Stimulated activated CD4-positive, alpha-beta T cell treated with anti-CD3 and anti-CD28 coated beads, Interleukin-15, amount 100 ng/mL, for 1 hour (primary cell): ENCODE measurements at places on chromosomes 2 and 18.

GRCh38 chr2:39375917-39376316 lies 61.2 kb downstream of the MAP4K3 start:
- DNase-seq: no peak

DNA sequence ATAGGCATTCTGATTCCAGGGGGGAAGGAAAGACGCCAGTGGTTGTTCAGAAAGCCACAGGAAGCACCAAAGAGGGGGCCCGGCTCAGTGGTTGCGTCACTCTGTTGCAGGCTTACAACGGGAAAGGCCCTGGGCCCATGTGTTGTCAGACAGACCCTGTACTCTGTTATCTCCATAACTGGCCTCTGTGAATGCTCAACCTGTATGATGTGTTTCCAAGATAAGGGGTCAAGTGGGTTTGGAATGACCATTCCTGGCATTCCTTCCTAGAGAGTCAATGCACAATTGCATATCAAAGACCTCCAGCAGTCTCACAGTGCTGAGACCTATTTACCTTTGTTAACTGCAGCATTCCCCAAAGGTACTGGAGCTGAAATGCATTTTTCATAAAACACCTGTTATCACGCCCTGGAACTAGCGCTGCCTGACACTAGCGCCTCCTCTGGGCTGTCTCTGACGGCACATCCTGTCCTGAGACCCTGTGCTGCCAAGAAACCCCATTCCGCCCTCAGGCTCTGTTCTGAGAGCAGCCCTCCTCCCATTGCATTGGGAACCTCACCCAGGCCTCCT lies 13.2 kb upstream of the LRRFIP1 start:
- DNase-seq: no peak

DNA sequence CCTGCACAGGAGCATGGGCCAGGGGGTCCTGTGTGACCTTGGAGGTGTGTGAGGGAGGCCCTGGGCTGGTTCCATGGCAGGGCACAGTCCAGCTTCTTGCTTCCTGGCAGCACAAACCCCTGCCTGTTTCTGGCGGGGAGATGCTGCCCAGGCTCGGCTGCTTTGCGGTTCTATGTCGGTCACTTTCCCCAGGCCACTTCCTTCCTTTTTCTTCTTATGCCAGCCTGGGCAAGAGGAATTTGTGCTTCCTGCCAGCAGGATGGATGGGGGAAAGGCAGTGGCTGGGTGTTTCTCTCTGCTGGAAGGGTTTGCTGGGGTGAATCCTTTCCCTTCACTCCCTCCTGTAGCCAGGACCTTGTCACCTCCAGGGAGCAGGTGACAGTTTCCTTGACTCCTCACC lies 24.3 kb downstream of the ASAP2 start:
- DNase-seq: no peak

DNA sequence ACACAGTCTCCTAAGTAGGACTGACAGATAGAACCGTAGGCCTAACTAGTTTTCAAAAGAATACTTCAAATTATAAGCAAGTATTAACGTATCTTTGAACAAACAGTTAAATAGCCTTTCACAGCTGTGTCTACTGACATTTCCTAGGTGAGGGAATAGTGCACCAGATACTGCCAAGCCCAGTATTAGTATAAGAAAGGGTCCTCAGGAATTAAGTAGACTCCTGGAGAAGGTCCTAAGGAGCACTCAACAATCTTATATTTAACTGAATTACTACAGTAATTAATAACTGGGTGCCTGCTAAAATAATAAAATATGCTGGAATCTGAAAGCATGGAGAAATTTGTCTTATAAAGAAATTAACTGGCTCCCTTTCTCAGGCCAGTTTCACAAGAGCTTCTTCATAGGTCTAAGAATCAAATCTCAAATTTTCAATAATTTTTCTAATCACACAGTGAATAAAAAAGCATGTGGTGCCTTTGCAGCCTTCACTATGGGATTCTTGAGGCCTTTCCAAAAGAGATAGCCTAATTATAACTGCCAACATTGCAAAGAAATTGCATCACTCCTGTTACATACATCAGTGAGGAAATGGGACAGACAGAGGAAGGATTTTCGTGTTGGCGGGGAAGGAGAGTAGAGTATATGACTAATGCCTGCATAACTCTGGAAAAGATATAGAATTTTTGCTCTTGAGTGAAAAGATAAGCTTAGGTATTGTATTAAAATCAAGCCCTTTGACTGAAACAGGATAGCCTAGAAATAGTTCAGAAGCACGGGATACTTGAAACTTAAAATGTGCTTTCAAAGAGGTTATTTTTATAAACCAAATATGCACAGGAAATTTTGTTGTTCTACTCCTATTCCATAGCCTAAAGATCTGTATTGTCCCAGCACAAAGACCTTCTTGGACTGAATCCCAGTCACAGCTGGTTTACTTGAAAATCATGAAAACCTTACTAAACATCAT lies 228.6 kb upstream of the STK17B start:
- no peak for DNase-seq

DNA sequence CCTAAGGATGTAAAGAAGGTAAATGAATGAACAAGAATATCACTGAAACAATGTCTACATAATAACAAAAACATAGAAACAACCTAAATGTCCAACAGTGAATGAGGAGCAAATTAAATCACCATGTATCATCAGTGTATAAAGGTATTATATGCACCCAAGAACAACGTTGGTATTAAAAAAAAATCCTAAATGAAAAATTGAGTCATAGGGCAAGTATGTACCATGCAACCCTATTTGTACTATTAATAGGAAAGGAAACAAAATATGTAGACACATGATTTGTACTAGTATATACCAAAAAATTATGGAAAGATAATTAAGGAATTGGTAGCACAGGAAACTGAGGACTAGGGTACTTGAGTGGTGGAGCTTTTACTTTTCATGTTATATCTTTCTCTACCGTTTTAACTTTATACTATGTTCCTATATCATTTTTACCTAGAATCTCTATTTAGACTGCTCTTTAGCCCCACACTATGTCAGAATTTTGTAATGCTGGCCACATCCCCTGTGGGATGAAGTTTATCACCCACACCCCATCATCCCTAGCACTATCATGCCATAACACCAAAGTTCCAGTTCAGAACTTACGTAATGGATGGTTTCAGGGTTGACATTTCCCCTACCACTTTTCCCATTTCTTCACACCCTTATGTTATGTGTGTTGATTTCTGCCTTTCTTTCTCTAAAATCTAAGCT lies 25.6 kb downstream of the IKZF2 start:
- DNase-seq: no peak

DNA sequence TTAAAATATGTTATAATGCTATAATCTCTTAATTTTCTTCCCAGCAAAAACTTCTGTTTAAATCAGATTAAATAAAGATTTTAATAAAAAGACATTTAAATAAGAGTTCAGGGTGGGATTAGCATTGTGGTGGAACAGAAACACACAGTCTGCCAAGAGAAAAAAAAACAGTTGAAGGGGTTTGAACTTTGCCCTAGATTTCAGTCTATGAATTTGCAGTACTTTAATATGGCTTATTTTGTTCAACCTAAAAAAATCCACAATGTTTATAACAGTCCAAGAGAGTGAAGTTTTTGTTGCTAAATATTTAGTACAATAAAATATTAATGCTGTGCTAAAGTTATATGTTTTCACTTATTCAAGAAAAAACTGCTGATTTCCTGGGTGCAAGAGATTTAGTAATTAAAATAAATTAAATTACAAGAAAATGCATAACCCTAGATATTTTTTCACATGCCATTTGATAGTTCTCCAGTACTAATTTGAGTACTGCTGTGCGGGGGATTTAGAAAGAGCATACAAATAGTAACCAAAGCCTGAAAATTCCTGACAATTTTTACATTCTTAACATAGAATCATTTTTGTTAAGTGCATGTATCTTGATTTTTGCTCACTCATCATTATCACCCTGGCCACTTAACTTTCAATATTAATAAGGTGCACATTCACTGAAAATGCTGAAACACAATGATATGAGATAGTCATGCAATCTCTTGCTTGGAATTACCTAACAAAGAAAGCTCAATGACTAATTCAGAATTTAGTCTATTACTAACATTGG lies 52.6 kb downstream of the SLC40A1 start:
- DNase-seq: no peak

GRCh38 chr2:61633250-61633649 lies 95.1 kb upstream of the XPO1 start:
- no peak for DNase-seq

DNA sequence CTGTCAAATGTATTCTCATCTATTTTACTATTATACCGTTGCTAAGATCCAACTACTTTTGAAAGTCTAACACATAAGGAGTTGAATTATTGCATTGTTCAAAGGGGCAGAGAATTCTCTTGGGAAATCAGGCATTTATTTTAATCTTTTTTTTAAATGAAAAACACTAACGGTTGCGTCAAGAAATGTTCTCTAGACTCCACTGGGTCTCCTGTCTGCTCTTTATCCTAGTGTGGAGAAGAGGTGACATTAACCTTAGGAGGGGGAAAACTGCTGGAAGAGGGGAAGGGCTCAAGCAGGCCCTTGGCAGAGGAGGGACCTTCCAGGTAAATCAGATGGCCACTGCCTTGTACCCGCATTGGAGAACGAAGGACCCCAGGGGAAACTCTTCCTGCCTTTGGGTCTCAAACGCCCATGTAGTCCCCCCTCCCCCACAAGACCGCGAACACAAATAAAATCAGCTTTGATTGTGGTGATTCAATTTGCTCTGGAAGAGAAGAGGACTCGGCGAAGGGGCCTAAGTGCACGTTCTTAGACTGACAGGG lies 1.1 kb upstream of the APCDD1 start:
- DNase-seq: no peak

DNA sequence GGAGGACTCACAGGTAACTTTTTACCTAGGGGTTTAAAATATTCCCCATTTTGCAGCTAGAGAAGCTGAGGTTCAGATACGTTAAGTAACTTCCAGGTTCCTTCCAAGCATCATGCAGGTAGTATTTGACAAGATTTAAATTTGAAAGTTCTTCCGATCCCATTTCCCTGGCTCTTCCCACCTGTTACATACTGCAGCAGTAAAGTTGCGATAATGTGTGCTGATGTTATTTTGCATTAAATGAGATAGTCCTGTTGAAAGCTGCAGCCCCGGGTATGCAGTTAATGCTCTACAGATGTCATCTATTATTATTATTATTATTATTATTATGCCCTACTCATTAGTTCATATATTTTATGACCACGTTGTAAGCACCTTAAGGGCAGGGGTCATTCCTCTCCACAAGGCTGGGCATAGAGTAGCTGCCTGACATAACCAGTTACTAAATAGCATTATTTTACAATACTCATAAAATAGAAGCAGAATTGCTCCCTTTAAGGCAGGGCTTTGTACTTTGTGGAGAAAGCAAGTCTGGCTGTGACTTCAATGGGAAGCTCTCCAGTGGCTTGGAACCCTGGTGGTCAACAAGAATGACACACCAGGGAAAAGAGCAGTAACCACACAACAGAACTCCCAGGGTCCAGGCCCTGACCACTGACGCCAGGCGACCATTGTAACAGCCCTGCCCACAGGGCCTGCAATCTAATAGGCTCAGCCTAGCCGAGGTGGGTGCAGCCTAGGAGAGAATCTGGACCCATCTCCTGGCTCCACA lies 112.0 kb upstream of the STPG4 start:
- no peak for DNase-seq

DNA sequence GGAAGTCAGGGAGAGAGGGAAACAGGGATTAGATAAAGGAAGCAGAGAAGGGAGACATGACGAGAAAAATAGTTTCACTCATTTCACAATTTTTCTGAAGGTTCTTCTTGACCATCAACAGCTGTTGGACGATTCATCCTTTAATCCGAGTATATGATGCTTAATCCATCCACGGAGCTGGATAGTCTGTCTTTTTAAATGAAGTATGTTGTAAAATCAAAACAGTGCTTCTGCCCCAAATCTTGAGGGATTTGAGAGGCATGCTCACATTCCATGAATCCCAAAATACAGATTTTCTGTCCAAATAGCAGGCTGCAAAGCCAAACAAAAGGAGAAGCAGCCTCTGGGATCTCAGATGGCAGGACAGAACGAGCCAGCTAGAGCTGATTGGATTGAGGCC lies 47.5 kb downstream of the EPAS1 start:
- DNase-seq: no peak

GRCh38 chr2:110682872-110683271 lies 5.0 kb upstream of the BUB1 start:
- DNase-seq: no peak

GRCh38 chr2:205555566-205556230 lies 126.6 kb upstream of the NRP2 start:
- no peak for DNase-seq

DNA sequence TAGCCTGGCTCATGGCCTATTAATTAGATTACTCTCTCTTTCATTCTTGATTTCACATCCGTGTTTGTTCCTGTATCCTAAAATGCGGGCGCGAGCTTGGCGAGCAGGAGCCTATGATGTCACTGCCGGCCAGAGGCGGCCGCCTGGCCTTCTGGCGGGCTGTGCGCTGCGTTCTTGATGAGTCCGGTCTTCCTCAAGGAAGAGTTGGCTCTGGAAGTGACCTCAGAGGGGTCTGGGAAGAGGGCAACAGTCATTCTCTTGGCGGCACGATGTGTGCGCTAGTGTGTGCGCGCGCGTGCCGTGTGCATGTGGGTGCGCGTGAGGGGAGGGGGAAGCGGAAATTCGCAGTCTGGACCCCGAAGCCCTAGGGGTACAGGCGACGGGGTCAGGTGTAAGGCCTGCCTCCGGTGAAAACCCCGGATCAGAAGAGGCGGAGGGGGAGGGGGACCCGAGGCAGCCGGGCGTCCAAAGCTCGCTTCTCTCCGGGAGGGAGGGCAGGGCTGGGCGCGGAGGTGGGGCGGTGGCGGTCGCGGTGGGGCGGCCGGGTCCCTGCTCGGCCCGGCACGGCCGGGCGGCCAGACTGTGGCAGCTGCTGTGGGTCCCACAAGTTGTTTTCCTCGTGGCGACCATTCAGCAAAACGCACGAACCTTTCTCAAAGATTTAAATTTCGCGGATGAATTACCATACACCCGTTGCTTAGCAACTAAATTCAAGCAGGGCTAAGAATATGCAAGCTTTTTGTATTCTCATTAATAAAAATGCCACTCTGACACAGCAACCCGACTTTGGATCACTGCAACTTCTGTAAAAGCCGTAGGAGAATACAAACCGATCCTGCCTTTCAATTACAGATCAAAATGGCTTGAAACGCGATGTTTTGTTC lies 8.4 kb downstream of the POU3F3 start:
- DNase-seq: no peak

GRCh38 chr18:46946656-46947282 lies 29.4 kb downstream of the KATNAL2 start:
- no peak for DNase-seq

DNA sequence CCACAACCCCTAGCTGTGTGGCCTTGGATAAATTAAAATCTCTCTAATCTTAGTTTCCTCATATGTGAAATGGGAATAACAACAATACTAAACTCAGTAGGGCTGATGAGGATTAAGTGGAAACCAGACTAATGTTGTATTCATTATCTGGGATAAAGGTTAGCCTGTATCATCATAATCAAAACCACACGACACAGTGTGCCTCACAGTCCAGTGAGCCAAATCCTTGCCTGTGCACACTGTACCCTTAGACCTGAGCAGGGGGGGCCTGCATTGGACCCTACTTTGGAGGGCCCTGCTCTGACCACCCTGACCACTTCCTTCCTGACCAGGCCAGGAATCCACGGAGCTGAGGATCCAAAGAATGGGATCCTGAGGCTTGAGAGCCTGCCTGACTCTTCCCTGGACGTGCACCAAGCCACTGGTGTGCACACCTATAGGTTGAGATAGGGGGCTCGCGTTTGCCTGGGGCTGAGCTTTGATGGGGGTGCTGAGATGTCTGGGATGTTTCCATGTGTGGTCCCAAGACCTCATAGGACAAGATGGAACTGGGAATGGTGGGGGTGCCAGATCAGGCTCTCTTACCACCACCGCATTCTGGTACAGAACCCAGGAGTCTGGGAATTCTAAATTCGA lies 69.7 kb downstream of the TGOLN2 start:
- no peak for DNase-seq

GRCh38 chr2:183604065-183604464 lies 479.8 kb downstream of the NUP35 start:
- no peak for DNase-seq
